ENCODE measurements at places on chromosomes 2 and 18.

DNA sequence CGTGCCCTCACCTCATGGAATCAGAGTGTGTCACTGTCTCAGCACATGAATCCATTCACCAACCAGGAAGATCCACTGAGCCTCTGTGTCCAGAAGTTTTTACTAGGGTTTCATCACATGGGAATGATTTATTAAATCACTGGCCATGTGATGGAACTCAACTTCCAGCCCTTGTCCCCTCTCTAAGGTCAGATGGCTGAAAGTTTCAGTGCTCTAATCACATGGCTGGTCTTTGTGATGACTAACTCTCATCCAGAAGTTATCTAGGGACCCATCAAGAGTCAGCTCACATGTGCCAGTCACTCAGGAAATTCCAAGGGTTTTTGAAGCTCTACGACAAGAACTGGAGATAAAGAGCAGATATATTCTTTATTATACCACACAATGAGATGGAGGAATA, 140.5 kb upstream of the GYPC start:
- DNase-seq = no peak

- peak; percentile 46 for DNase-seq
These were observed 1.1 kb downstream of the MREG start for GRCh38 chr2:216012133-216012829.

DNA sequence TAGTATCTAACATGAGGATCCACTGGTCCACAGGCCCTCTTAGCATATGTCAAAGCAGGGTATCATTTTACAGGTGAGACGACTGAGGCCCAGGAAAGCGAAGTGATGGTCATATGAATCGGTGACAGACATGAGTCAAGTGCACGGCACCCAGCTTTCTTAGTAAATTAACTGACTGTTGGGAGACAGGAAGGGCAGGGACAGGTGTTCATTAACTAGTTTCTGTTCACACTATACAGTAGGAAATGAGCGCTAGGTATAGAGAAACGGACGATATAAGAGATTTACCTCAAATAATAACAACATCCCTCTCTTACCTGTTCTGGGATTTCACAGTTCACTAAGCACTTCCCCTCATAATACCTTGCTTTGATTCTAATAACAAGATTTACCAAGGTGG, 1.7 kb upstream of the SMARCAL1 start:
- DNase-seq = no peak

DNA sequence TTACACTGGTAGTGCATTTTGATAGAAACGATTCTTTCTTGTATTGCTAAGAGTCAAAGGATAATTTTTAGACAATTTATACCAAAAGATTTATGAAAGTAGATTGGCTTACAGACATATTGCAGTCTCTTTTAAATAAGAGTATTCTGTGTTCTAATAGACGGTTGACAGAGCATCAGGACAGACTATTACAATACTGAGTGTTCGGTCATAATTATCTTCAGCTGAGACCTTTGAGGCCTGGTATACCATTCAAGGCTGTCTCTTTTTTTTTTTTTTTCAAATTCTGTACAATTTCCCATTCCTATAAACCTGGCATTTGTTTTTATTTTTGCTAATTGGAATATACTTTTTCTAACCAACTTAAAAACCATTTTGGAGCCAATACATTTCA, 140.6 kb upstream of the NOSTRIN start:
- no peak for DNase-seq

GRCh38 chr2:85472261-85472660, 53.7 kb downstream of the SH2D6 start:
- no peak for DNase-seq

GRCh38 chr2:62197925-62198633, 2.2 kb downstream of the B3GNT2 start:
- peak; percentile 57 for DNase-seq

DNA sequence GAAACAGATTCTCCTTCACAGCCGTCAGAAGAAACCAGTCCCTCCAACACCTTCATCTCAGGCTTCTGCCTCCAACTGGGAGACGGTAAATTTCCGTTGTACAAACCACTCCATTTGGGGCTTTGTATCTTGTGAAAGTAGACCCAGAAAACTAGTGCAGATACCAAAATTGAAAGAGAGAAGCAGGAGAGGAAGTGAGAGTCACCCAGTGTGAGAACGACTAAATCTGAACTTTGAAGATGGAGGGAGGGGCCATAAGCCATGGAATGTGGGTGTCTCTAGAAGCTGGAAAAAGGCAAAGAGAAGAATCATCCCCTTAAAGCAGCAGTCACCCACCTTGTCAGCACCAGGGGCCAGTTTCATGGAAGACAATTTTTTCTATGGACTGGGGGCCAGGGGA, 88.3 kb upstream of the LRATD1 start:
- DNase-seq = no peak

DNA sequence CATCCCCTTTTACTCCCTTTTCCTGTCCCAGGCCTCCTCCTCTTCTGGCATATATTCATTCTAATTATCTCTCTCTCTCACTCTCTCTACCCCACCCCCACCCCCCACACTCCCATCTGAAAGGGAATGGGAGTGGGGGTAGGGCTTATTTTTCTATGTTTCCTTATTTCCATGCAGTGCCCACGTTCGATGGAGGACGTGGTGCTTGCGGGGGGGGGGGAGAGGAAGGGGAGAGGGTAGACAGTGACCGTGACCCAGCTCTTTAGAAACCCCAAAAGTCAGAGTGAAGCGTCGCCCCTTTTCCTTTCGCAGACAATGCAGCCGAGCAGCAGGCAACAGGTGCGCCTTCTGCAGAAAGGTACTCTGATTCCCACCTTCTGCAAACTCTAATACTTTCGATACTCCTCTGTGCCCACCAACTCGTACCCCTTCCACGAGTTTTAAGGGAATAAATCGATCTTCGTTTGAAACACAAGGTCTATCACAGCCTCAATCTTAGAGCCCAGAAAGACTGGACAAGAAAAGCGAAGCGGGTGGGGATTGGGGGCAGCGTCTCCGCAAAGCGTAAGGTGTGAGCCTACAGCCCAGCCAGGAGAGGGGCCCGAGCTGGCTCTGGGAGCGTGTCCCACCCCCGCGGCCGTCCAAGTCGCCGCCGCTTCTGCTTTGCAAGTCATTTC, 891 bp upstream of the NR4A2 start:
- DNase-seq = peak; percentile 65

- no peak for DNase-seq
These were observed 95.9 kb upstream of the MBOAT2 start for GRCh38 chr2:9099341-9099751.

All from KBM-7 (cell line).